Gastroesophageal sphincter (tissue), 4 donors: ENCODE measurements at places on chromosomes 7 and 10. TPM values are rescaled to one million over a fixed set of nuclear protein-coding genes. Genes with fewer than 3 reads are reported as not detected.

- no peak for ATAC-seq
Observed at GRCh38 chr10:112819231-112819630, 130.8 kb upstream of the TCF7L2 start.

GRCh38 chr7:40329601-40330153 is 194.9 kb downstream of the SUGCT start:
- peak; percentile 25 for ATAC-seq

DNA sequence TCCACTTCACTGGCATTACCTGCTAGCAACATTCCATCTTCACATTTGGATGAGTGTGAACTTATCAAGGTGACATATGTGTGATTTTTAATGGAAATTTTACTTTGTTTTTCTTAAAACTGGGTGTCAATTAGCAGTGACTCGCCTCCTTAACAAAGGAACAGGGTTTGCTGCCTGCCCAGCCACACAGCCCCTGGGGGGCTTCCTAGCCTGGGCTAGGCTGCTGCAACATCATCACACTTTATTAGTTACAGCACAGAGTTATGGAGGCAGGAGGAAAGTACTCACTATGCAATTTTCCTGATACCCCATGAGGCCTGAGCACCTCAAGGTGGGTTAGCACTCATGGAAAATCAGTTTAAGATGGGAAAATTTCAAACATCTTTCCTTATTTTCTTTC is 861.3 kb downstream of the NRG3 start:
- ATAC-seq = no peak

DNA sequence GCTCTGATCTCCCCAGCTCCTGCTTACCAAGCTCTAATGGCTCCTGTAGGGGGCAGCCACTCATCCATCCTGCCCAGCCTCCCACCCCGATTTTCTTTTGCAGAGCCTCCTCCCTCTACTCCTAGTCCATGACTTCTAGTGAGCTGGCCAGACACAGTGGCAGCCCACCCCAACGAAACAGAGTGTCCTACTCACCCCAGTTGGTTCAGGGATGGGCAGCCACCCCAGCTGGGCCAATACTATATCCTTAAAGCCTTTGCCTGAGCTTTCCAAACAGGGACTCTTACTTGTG is 77.1 kb downstream of the GRID1 start:
- no peak for ATAC-seq

DNA sequence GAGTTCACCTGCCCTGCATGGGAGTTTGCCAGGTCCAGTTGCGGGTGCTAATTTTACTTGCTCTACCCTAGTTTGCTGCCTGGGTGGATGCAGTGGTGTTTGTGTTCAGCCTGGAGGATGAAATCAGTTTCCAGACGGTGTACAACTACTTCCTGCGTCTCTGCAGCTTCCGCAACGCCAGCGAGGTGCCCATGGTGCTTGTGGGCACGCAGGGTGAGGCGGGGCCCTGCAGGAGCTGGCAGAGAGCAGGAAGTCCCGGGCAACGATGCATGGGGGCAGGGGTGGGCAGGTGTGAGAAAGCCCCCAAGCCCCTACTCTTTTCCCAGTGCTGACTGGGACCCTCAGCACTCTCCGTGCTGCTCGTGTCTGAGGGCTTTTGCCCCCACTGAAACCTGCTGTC is 31.3 kb downstream of the AGAP3 start:
- ATAC-seq = no peak

DNA sequence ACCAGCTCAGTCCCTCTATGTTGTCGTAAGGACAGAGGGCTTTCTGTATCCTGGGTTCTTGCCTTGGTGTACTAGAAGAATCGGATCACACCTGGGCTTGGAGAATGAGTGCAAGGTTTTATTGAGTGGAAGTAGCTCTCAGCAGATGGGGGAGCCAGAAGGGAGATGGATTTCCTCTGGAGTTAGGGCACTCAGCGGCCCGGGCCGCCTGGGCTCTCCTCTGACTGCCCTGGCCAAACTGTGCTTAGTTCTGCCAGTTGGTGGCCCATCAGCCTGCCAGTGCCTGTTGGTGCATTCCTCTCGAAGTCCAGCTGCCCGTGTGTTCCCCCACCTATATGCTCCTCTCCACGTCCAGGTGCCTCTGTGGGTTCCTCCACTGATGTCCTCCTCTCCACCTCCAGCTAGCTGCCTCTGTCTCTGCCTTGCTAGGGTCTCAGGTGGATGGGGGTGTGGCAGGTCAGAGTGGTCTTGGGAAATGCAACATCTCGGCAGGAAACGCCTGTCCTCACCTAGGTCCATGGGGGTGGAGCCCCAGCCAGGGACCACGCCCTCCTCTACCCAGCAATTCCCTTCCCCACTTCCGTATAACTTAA is 148.6 kb downstream of the PPP1R3A start:
- no peak for ATAC-seq

GRCh38 chr7:107712896-107713295 is 31.0 kb upstream of the CBLL1 start:
- no peak for ATAC-seq

DNA sequence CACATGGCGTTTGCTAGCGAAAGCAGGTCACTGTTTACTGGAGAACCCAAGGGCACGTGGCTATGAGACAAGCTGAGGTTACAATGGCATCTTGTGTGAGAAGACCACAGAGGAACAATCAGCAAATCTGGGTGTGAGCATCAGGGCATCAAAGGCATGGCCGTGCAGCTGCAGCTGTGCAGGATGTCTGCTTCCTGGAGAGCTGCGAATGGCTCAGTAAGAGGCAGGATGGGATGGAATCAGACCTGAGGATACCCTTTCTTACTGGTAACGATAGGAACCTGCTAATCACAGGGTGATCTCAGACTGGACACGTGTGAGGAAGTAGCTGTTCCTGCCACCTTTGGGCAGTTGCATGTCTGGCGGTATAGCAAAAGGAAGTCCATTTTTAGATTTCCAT is 119.5 kb downstream of the RNF216 start:
- ATAC-seq = peak; percentile 34

DNA sequence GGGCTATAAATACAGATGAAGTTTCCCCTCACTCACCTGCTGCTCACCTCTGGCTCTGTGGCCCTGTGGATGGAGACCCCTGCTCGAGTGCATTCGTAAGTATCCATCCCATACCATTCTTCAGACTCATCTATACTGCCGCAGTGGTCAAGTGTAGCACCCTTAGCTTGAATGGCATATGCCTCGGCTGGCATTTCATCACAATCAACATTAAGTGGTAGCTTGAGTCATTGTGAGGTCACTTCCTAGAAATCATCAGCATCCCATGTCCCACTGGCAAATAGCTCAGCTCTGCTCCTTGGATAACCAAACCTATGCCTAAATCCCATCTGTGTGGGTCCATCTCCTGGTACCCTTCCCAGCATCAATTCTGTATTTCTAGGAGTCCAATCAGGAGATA is 38.2 kb downstream of the MDH2 start:
- no peak for ATAC-seq

TRDMT1 gene
- total RNA-seq = 6.1 TPM

SLIT1 gene
- total RNA-seq = 0.13 TPM

ALOX5 gene
- total RNA-seq = 46.4 TPM

MOGAT3 gene
- total RNA-seq = not detected

RBP4 gene
- total RNA-seq = not detected

CTTNBP2 gene
- 6.1 TPM for total RNA-seq

CAMK2B gene
- total RNA-seq = 0.47 TPM
